Stimulated activated CD4-positive, alpha-beta T cell treated with anti-CD3 and anti-CD28 coated beads, Interleukin-4, amount 100 ng/mL, for 4 hours (primary cell): ENCODE measurements at places on chromosomes 2 and 18.
A peak's percentile ranks its signal among the peaks of the same experiment; 100 is the strongest.

DNA sequence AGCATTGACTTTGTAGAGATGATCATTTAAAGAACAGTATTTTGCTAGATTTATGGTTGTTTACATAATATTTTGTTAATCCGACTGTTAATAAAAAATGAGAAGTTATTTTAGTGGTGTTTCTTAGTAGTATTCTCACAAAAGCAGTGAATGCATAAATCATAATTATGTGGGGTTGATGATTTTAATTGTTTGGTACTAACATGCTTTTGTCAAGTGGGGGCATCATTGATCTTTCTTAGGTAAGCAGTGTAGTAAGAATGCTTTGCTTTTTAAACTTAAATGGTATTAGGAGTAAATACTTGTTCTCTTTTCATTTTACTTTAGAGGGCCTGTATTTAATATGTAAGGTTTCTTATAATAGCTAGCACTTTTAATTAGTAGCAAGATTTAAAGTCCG is 109.2 kb upstream of the OTX1 start:
- DNase-seq = no peak

- DNase-seq = no peak
Observed at GRCh38 chr2:226702376-226702775, 97.2 kb downstream of the IRS1 start.

DNA sequence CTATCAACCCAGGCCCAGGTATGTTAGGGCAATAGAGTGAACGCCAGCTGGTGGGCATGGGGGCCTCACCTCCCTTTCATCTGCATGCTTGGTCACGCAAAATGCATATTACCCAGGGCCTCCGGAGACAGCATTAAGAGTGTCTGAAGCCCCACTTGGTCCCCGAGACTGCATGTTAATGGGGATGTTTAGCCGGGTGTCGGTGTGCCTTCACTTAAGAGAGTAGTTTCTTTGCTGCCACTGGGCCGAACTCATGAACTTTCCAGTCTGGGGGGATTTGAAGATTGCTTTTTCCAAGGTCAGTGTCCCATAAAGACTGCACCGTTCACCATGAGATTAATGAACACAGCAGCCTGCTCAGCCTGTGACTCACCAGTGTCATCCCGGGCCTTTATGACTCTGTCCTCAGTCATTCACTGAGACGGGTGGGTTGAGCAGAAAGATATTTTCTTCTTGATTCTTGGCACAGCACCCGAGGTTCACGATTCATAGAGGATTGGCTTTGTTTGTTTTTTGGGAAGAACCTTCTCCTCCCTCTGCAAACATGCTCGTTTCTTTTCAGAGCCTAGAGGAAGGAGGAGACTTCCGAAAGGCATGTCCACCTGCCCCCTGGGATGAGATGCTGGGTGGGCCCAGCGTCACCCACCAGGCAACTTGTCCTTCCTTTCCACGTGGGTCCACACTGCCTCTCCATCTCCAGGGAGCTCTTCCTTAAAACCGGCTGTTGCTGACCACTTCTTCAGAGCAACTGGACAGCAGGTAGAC is 199.1 kb downstream of the GLI2 start:
- no peak for DNase-seq

DNA sequence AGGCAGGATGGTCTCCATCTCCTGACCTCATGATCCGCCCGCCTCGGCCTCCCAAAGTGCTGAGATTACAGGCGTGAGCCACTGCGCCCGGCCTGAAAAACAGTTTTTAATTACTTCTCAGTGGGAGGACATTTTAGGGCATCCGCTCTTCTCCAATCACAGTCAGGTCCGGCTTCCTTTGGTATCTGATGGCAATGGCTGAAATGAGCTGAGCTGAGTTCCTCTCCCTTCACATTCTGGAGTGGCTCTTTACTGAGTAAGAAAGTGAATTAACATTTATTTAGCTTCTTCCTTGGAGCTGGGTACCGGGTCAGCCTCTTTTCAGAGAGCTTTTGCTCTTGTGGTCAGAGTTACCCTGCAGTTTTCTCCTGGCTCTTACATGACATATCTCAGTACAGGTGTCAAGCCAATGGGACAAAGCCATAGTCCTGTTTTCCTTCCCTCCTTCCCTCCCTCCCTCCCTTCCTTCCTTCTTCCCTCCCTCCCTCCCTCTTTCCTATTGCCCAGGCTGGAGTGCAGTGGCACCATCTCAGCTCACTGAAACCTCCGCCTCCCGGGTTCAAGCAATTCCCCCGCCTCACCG is 1.1 kb upstream of the TTC27 start:
- DNase-seq = no peak

DNA sequence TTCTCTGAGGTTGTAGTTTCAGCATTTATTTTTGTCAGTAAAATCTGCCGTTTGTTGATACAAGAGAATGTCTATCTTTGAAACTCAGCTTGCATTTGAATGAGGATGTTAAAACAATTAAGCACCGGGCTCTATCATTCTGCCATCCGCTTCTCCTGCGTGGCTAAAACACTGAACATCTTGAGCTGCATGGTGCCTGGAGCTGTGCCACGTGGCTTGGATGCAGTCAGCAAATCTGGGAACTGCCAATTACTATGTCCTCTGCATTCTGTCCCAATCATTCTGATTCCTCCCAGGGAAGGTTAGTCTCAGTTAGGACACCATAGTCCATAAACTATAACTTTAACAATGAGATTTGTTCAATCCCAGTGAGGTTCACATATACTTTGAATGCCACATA is 598.4 kb downstream of the FBXO15 start:
- no peak for DNase-seq

GRCh38 chr2:74081030-74081762 is 66.5 kb downstream of the BOLA3 start:
- DNase-seq = no peak

- no peak for DNase-seq
Observed at GRCh38 chr2:182866095-182866460, 359 bp downstream of the FRZB start.

DNA sequence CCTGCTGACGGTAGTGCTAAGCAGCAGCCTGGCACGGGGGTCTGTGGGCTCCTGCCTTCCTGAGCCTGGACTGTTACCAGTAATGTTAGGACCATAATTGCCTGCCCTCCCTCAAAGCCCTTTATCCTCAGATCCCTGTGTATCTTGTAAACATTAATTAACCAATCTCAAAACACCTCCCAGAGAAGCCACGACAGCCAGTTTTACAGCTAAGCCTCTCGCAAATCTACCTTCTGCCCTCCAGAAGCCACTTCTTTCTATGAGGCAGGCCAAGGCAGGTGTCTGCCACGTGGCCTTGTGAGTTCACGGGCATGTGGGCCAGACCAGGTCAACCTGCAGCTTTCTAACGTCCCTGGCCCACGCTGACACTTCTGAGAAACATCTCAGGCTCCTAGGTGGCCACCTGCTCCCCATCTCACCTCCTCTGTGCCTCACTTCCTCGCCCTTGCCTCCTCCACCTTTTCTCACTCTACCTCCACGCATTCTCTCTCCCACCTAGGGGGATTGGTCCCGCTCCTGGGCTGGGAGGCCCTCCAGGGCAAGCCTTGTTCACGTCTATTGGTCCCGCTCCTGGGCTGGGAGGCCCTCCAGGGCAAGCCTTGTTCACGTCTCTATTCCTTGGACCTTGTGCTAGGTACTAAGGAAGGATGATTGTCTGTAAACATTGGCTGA is 64.3 kb downstream of the EDAR start:
- no peak for DNase-seq

- DNase-seq = no peak
Observed at GRCh38 chr2:203427061-203427460, 98.9 kb downstream of the ABI2 start.

DNA sequence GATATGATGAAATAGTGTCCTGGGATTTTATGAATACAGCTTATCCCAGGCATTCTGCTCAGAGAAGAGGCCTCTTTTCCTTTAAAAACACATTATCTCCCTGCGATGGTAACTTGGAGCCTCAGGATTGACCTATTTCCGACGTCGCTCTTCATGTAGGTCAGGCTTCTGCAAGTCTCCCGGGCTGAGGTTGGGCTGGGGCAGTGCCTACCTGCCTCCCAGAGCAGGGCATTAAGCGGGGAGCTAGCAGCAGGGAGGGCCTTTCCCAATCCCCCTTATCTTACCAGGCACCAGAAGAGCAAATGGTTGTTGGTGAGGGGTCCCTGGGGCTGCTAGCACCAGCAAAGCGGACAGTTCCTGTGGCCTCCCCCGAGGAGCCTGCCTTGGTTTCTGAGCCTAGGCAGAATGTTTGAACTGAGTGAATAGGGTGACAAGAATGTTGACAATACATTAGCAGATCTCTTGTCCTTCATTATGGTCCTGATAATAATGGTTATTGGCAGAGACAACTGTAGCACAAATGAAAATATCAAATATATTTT is 60.2 kb downstream of the TRPM8 start:
- no peak for DNase-seq

DNA sequence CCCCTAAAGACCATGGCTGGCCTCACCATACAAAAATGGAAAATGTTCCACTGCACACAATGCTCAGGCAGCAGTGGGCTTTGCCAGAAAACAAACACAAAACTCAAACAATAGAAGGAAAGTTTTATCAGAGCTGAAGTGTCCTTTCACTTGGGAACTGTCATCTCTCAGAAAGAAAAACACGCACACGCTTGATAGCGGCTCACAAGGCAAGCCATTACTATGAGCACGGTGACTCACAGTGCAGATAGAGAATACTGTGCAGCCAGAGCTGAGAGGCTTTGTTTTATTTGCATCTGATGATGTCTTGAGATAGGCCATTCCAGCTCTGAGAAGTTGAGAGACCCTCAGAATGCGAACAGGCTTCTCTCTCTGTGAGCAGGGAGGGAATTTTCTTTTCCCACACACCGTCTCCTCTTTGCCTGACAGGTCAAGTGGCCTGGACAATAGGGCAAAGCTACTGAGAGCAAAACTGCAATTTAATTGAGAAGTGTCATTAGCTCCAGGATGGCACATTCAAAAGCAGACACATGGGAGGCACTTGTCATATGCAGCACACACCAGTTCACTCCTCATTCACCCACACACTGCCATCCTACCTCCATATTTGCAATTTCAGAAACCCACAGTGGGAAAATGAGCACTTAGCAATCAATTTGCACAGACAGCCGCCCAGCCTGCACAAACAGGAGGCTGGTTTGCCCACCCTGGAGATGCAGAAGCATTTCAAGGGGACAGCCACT is 236.6 kb downstream of the SS18 start:
- DNase-seq = no peak

- no peak for DNase-seq
Observed at GRCh38 chr18:45901654-45902210, 65.4 kb downstream of the EPG5 start.

- no peak for DNase-seq
Observed at GRCh38 chr2:172287605-172288315, 139.6 kb upstream of the ITGA6 start.

- DNase-seq = no peak
Observed at GRCh38 chr2:67671464-67672450, 274.6 kb downstream of the ETAA1 start.

GRCh38 chr2:59342166-59342565 is 1101.0 kb upstream of the FANCL start:
- no peak for DNase-seq

DNA sequence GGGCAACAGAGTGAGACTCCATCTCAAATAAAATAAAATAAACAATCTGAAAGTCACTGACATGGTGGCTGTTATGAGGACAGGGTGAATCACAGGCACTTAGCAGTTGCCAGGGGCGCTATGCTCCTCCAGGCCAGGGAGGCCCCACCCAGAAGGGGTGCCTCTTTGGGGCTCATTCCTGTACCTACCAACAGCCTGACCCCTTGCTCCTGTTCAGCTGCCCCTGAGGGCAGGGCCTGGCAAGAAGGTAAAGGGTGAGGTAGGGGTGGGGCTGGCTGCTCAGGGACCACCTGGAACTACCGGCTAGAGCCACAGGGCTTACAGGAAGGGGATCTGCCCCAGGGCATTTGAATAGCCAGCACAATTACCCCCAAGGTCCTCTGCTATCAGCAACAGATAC is 60.3 kb downstream of the INPP5D start:
- no peak for DNase-seq

- DNase-seq = no peak
Observed at GRCh38 chr2:106995556-106995955, 109.6 kb upstream of the ST6GAL2 start.

- DNase-seq = no peak
Observed at GRCh38 chr2:168603439-168603961, 147.4 kb downstream of the CERS6 start.

DNA sequence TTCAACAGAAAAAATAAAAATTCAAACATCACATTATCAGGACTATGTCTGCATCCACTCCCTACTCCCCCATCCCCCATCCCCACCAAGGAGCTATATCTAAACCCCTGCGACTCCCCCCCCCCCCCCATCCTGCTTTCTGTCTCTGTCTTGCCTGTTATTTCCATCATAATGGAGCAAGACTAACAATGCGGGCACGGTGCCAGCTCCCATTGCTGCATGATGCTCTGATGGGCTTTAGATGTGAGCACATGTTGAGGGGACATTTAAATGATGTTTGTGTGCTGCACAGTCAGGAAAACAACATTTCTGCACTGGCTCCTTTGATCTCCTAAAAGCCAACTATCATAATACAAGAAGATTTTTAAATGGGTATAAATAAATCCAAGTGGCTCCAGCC is 644.2 kb upstream of the SETBP1 start:
- no peak for DNase-seq

GRCh38 chr2:176852667-176853066 is 359.9 kb upstream of the HNRNPA3 start:
- DNase-seq = peak; percentile 10

DNA sequence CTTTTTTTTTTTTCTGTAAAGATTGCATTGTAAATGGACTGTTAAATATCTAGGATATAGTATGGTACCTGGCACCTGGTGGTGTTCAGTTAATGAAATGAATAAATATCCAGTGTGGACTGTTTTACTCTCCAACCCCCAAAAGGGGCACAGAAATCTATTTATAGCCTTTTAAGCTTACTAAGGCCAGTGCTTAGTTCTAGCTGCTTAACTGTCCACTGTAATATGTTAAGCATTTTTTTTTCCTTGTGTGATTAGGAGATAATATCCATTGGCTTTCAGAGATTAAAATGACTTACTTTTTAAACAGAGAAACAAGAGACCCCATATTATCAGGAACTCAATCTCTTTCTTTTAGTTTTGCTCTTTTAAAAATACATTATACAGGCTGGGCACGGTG is 84.4 kb downstream of the ZNF532 start:
- DNase-seq = no peak

DNA sequence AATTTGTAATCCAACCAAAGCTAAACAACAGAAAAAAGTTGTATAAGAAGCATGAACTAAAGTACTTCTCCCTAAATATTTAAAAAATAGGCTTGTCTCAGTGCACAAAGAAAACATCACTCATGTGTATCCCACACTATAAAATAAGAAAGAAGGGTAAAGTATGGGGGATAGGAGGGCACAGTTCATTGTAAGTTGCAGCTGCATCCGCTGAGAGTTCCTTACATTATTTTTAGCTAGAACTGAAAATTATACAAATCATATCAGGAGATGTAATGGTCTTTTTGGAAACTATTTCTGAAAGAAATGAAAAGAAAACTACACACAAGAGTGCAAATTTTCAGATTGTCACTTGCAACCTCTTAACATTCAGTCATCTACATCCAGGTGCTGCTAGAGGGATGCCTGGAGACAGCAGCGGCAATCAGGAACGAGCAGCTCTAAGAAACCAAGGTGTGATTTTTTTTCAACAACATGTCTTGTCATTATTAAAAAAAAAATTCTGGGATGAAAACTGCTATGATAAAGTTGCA is 273.6 kb downstream of the ASXL3 start:
- DNase-seq = no peak

- DNase-seq = no peak
Observed at GRCh38 chr2:159009940-159010339, 41.5 kb downstream of the TANC1 start.

- no peak for DNase-seq
Observed at GRCh38 chr2:72548081-72548764, 277.6 kb downstream of the EXOC6B start.
